ENCODE measurements at places on chromosomes 7 and 10.

DNA sequence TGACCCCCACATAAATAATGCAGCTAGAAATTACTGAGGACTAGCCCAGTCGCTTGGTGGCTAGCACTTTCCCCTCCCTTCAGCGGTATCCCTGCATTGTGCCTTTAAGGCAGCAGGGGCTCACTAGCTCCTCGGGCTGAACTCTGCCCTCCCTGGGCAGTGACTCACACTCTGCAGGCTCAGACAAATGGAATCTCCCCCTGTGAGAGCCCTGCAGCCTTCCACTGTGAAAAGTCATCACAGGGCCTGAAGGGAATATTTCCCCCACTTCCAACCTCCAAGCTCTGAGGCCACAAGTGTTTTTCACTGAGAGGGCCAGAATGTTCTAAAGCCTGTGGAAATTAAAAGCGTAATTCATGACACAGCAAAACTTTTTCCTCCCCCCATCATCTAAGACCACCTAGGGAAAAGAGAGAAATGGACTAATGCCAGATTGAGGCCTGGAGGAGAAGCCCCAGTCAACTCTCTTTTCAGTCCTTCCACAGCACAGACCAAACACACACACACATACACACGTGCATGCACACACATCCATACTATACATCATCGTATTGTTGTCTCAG, 93.6 kb upstream of the COL1A2 start:
- DNase-seq, result no peak

- DNase-seq, result no peak
These were observed 194.1 kb downstream of the DGKI start for GRCh38 chr7:137652721-137653120.

GRCh38 chr7:92727755-92728154, 108.6 kb downstream of the CDK6 start:
- DNase-seq, result no peak

DNA sequence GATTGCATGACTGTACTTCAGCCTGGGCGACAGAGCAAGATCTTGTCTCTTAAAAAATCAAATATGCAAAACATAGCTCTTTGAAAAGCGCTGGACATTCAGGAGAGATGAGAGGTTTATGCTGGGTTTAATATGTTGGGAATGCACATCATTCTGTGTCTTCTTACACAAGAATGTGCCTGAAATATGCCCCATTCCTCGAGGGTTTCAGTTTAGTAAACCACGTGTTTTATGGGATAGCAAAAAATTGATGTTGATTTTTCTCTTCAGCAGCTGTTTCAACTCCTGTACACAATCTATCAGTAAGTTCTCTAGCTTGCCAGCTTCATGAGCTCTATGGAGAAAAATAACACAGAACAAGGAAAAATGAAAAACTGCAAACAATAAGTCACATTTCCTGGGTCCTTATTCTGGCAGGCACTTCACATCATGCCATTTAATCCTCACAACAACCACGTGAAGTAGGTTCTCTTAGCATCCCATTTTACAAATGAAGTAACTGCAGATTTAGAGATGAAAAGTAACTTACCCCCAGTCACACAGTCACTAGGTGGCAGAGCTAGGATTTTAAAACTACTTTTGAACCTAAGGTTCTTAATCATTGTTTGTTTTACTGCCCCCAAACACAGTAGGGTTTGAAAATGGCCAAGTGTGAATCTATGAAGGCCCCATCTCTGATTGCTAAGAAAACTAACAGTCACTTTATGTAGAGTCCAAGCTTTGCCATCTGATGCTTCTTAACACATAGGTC, 423.6 kb downstream of the PHTF2 start:
- no peak for DNase-seq

- no peak for DNase-seq
These were observed at the start of gene IFIT3 for GRCh38 chr10:89327803-89328441. Gene IFIT3, plus strand, starts transcription at chr10:89327997. Its CDS starts 77 bp downstream, at chr10:89328074.

- no peak for DNase-seq
These were observed 65.4 kb downstream of the CDK14 start for GRCh38 chr7:90661290-90662151.

GRCh38 chr7:123710683-123711082, 38.1 kb downstream of the WASL start:
- DNase-seq, result no peak

DNA sequence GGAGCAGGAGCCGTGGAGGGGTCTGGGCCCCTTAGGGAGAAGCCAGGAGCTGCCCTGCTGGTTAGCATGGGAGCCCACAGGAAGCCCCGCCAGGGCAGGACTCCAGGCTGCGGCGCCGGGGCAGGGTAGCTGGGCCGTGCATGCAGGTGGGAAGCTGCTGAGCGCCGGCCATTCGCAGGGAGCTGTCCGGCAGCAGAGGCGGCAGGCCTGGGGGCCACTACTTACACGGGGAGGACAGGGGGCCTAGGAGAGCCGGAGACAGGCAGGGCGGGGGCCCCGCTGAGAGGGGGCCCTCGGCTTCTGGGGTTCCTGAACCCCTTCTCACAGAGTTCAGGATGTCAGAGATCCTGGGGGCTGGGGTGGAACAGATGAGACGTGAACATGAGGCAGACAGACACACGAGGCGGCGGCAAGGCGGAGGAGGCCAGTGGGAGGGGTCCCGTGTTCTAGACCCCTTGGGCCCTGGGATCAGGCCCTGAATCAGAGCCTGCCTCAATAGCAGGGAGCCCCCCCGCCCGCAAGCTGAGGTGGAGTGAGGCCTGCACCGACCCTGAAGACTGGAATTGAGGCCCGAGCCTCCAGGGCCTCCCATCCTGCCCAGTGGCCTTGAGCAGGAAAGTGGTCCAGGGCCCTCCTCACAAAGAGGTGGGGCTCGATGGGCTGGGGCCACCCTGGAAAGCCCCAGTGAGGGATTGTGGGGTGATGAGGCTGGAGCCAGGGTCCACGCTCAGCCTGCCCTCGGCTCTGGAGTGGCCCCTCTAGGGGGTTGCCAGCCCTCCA, 28.0 kb downstream of the YKT6 start:
- DNase-seq, result no peak

- no peak for DNase-seq
These were observed 151.0 kb upstream of the PRSS1 start for GRCh38 chr7:142598297-142598696.

- DNase-seq, result no peak
These were observed 177.8 kb downstream of the NEURL1 start for GRCh38 chr10:103671126-103671895.

- no peak for DNase-seq
These were observed 117.9 kb upstream of the MACROH2A2 start for GRCh38 chr10:69934768-69935167.

DNA sequence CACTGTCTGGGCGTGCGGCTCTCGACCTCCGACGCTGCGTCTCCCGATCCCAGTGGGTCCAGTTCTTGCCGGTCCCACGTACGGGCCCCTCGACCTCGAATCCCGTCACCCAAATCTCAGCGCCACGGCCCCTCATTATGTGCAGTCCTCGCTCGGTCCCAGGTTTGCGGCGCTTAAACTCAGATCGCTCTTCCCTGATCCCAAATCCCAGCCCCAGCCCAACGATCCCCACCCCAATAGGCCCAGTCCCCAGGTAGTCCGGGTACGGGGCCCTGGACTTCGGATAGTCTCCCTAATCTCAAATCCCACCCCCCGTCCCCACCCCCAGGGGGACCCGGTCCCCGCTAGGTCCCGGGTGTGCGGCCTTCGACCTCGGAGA, 666 bp downstream of the HNRNPF start:
- no peak for DNase-seq

DNA sequence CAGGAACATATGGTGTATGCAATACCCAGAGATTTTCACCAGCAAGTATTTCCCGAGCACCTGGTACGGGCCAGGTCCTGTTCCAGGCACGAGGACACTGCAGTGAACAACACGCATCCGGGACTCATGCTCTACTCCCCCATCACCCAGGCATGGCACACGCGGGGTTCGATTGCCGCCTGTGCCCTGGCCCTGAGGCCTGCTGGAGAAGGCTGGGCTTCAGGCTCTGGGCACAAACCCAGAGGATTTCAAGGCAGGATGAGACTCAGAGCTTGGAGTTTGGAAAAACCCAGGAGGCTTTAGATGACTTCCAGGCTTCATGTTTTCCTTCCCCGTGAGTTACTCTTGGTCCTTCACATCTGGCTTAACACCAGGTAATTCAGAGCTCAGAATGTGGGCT, 143.5 kb downstream of the NEURL1 start:
- no peak for DNase-seq

DNA sequence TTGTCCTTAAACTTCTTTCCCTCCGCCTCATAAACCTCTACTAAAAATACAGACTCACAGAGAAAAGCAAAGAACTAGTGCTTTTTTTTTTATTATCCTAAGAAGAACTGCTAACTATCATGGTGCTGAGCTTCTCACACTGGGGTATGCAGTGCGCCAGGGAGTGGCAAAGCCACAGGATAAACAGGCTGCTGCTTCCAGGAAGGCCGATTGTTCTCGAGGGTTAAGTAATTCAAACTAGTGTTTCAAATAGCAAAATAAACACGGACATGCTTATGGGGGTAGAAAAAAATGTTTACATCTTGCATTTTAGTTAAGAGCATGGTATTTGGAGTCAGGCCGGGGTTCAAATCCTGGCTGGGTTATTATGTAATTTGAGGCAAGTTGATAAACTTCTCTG, 157.0 kb downstream of the TAX1BP1 start:
- no peak for DNase-seq
